H4 (cell line): ENCODE measurements at places on chromosomes 7 and 10.

GRCh38 chr7:84538268-84538667 lies 343.7 kb upstream of the SEMA3A start:
- no peak for DNase-seq

- DNase-seq, result no peak
These were observed 43.0 kb upstream of the IMMP2L start for GRCh38 chr7:111605246-111605645.

GRCh38 chr7:51817694-51818225 lies 501.2 kb upstream of the COBL start:
- no peak for DNase-seq

DNA sequence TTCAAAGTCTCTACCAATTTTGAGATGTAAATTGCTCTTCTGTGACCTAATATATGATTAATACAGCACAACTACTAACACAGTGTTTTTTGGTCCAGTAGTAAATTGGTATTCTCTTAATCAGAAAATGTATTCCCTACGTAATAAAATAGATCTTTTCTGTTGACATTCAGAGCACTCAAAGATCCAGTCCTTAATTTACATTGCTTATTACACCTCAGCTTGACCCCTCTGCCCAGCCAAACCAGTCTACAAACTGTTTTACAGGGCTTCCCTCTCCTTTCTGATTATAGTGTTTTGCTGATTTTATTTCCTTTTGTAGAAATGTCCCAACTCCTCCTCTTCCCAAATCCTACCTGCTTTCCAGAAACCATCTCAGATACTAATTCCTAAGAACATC lies 293.4 kb downstream of the PRKG1 start:
- DNase-seq, result no peak

DNA sequence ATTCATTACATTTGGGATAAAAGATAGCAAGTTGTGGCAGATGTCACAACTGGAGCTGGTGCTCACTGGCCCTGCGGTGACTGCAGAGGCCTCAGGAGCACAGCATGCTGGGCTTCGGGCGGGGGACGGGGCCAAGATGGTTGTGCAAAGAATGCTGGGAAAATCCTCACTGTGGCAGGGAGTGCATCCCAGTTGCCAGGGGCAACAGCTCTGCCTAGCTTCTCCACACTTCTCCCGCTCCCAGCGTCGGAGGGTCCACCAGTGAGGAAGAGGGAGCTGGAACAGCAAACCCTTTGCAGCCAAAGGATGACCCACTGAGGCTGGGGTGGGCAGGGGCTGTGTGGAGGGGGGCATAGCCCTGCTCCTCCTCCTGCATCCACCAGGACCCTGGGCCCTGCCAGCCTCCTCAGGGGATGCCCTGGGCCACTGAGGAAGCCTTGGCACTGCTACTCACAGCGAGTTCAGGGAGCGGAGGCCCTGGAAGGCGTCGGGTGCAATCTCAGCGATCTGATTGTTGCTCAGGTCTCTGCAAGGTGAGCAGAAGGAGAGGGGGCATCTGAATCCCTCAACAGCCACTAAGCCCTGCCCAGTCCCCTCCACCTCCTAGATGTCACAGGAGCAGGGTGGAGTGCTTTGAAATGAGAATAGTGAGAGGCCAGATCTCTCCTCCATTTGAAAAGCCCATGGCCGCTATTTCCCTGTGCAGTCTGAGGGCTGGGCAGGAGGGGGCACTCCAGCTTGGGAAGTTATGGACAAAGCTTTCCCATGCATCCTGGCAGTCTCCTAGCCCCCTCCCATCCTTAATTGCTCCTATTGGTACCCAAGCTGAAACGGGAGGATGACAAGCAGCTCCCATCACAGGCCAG lies 126.5 kb downstream of the SLIT1 start:
- no peak for DNase-seq

- DNase-seq, result no peak
These were observed 47.0 kb downstream of the ELFN1 start for GRCh38 chr7:1717095-1717483.

DNA sequence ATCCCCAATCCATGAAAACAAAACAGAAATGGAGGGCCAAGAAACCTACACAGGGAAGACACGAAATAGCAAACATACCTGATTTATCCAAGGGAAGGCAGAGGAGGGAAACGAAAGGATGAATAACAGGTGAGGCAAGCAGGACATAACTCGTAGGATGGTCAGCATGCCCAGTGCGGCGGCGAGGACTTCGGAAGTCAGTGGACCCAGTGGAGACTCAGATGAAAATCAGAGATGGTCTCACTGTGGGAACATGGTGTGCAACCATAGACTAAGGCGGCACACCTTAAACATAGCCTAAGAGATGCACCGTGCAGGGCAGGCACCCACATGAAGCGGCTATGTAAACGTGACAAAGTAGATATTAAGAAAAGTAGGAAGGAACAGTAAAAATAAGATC lies 157.5 kb downstream of the MGMT start:
- DNase-seq, result no peak

DNA sequence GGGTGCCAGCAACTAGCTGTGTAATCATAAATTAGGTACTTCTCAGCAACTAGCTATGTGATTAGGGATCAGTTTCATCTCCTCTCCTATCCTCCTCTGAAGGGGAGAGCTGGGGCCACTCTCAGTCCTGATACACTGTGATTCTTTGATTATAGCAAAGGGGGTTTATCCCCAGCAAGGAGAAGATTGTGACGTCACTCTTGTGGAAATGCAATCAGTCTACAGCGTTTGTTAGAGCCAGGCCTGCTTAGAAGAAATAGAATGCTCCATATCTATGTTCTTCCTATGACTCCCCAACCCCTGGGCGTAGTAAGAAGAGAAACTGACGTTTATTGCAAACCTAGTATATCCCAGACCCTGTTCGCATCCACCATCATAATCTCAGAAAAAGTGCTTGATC lies 308.2 kb downstream of the GFRA1 start:
- DNase-seq, result no peak

- no peak for DNase-seq
These were observed 116.4 kb upstream of the SEM1 start for GRCh38 chr7:96826089-96826488.

DNA sequence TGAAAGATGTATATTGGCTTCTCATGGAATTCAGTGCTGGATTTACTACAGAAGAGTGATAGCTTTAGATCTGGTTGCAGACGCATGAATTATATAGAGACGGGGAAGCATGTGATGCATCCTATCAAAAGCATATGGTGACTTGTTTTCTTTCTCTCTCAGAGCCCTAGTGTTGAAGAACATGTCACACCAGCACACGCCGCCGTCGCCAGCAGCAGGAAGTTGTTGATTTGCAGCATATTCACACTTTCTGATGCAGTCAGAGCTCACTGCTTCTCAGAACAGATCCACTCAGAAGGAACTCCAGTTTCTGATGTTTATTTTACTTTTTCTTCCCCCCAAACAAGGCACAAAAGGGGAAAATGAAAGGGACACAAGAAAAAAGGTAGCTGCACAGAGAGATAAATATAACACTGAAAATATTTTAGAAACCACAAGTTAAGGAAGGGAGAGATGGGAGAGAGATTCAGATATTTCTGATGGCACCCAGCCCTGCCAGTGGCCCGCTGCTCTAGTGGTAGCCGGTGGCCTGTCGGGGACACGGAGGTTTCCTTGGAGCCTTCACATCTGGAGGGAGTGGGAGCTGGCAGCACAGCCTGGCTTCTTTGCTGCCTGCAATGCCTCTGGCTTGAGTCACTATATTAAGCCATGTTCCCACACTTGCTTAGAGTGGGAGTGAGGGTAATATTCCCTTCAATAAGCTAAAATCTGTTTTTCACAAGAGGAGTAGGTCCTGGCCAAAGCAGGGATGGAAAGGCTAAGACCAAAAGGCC lies 123.2 kb downstream of the NRP1 start:
- DNase-seq, result no peak

DNA sequence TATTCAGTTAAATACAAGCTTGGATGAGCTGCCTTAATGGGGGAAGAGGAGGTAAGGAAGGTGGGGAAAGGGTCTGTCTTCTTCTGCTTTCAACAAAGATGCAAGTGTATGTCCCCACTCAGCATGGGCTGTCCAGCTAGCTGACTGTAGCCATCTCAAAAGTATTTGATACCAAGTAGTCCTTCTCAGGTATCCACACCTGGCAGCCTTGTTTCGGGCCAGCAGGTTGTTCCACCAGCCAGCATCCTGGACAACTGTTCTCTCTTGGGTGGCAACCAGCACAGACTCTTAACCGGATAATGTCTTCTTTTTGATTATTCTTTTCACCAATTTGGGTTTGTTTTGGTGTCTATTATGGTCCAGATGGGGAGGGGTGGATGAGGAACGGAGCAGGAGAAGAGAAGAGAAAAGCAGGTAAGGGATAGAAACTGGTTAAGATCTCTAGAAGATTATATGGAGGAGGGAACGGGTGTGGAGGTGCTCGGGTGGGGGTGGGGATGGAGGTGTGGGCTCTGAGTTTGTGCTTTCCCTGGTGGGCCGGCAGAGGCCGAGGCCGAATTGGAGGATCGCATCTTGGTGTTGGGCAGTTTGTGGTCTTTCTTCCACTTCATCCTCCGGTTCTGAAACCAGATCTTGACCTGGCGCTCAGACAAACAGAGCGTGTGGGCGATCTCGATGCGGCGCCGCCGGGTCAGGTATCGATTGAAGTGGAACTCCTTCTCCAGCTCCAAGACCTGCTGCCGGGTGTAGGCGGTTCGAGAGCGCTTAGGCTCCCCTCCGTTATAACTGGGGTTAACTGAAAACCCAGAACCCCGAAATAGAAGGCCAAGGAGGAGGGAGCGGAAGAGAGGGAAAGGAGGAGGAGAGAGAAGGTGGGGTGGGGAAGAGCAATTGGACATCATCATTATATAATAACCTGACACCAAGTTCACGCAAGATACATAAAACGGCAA lies 1.5 kb downstream of the HOXA4 start:
- DNase-seq, result no peak

GRCh38 chr10:3584926-3585784 lies 199.9 kb downstream of the KLF6 start:
- no peak for DNase-seq

DNA sequence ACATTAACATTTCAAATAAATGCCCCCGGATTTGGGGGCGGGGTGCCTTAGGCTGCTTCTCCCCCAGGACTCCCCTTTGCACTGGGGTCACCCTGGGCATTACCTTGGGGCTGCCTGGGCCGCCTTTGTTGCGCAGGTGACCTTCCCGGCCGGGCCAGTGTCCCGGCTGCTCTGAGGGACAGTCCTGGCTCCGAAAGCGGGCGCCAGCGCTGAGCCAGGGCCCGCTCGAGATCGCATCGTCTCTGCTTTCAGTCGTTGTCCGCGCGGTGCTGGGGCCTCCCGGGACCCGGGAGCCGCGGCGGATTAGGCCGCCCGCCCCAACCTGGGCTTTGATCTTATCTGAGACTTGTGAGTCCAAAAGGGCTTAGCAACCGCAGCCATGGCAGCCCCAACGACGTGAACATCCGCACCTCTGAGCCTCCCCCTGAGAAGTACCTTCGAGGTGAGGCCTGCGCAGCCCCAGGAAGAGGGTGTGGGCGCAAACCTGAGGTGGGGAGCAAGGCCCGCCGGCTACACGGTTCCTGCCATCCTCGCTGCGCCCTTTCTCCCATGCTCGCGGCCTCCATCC lies 14.8 kb upstream of the WAPL start:
- no peak for DNase-seq

DNA sequence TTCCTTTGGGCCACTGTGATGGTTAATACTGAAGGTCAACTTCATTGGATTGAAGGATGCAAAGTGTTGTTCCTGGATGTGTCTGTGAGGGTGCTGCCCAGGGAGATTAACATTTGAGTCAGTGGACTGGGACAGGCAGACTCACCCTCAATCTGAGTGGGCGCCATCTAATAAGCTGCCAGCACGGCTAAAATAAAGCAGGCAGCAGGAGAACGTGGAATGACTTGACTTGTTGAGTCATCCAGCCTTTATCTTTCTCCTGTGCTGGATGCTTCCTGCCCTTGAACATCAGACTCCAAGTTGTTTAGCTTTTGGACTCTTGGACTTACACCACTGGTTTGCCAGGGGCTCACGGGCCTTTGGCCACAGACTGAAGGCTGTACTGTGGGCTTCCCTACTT lies 1046.9 kb downstream of the TYW1 start:
- peak; percentile 39 for DNase-seq

DNA sequence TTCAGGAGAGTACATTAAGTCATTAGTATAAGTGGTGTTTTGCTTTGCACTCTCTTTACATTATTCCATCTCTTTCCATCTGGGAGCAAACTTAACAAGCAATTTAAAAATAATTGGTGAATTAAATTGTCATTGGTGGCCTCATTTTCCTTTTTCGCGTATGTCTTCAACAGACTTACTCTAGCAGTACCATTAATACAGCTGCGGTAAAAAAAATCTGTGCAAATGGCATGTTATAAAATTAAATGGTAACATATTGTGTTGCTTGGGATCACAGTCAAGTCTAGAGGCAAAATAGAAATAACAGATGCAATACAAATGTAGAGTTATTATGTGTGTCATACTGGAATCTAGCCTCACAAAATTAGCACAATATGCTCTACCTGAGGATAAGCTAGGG lies 322.4 kb downstream of the PCDH15 start:
- no peak for DNase-seq

DNA sequence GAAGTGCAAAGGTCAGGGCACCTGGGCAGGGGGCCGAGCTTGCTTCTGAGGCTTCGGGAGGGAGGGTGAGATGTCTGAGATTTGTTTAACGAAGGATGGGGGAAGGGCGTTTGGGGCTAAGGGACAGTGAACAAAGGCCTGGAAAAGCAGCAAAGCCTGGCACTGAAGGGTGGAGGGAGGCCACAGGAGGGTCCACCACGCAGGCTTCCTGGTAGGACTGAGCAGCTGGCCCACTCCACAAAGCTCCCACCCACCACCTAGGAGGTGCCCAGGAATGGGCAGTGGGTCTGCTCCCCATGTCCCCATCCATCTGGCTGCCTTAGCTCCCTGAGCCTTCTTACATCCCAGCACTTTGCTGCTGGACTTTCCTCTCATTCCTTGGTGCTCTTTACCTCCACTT lies 39.4 kb upstream of the CXCL12 start:
- DNase-seq, result no peak

DNA sequence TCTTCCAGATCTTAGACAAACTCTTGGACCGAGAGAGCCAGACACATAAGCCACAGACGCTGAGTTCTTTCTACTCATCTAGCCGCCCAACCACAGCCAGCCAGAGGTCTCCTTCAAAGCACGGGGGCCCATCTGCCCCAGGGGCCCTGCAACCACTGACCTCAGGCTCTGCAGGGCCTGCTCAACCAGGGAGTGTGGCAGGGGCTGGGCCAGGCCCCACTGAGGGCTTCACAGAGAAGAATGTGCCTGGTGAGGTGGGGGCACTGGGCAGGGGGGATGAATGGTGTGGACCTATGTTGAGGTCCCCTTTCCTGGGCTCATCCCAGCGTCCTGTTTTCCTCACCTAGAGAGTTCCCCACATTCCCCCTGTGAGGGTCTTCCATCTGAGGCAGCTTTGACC lies 11.4 kb downstream of the ZSWIM8 start:
- no peak for DNase-seq

- DNase-seq, result peak; percentile 13
These were observed 384 bp downstream of the DCLRE1C start for GRCh38 chr10:14953424-14954000.
